ENCODE measurements at places on chromosomes 13 and 19.

DNA sequence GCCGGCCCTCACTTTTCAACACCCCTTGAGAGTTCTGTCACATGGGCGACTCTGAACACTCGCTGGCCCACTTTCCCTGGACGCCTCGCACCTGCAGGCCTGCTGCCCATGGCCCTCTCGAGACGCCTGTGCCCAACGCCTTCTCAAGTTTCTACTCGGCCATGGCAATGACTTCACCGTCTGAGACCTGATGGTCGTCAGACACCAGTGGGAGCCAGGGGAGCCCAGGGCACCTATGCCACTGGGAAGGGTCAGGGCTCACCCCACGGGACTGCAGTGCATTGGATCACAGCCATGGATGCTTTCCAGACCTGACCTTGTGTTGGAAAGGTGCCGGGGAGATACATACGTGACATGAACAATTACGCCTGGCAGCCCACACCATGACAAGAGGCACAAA lies 60.1 kb downstream of the KLF2 start:
- no peak for DNase-seq

DNA sequence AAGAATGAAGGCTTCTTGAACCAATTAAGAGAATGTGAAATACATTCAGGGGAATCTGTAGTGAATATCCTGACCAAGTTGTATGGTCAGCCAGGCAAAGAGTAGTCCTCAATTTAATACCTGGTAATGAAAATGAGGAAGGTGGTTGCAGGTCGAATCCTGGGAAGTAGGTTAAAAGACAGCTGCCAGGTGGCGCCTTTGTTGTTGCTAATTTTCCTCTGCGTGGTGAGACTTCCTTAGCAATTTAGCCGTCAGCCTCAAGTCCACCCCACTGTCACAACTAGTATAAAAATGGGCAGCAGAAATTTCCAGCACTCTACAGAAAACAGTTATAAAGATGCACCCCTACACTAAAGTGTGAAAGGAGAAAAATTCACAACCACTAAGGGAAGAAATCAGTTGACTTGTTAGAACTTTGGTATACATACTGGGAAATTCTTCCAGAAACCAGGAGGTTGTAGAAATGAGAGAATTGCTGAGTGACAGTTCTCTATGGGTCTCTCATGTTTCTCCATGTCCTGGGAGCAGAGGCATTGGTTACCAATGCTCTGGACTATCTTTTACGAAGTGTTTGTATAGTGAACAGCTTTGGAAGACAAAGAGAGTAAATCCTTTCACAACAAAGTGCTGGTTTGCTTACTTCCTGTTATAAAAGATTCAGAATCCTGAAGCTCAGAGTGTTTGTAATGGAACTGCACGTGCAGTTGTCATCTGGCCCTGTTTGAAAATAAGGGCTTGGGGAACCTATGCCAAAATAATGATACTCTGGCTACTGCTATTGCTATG lies 235.9 kb downstream of the NHLRC3 start:
- DNase-seq = no peak

DNA sequence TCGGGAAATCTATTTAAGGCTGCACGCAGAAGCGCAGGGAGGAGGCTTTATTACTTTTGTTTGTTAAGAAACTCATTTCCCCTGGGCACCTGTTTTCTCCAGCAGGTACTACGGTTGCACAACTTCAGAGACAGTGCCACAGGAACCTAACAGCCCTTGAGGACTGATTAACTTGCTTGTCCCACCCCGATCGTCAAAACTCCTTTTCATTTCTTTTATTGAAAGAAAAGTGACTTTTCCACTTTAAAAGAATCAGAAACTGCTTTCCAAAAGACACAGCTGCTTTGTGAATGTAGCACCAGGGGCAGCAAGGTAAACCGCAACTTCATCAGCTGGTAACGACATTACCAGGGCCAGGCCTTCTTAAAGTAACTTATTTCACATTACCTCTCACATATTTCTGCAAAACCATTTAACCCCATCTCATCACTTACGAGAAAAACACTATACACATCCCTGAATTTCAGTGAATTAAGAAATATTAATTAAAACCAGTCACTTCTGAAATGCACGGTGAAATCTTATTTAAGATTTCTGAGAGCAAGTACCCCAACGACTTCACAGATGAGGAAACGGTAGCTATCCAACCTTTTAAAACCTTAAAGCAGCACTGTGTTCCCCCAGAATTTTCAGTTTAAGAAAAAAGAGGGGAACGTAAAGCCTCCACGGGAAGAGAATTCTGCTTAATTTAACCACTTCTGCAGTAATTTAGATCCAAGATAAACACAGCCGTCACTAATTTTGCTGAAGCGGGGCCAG lies 1.4 kb downstream of the ANKRD10 start:
- no peak for DNase-seq

DNA sequence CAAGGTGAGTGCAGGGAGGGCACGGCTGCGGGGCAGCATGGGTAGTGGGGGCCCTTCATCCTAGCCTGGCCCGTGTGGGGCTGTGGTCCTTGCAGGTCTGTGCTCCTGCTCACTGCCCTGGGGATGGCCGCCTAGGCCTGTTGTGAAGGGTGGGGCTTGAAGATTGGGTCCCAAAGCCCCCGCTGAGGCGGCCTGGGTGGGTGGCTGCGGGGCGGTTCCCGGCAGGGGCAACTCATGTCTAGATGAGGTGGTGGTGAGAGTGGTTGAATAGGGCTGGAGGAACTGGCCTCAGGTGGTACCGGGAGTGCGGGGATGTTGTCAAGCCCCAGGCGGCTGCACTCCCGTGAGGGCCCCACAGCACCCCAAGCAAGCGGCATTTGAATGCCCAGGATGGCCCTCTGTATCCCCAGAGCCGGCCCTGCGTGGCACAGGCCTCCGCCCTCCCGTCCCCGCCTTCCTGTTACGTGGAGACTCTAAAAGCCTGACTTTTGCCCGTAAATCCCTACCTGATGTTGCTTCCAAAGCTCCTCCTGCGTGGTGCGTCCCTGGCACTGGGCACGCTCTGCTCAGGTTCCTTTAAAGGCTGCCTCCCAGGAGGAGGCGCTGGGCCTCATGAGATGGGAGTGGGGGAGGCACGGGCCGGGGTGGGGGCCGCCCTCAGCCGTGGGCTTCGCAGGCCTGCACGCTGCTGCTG lies 15.0 kb downstream of the SPPL2B start:
- no peak for DNase-seq

- DNase-seq = no peak
Measured at GRCh38 chr19:13270514-13271105, 120.4 kb downstream of the IER2 start.

DNA sequence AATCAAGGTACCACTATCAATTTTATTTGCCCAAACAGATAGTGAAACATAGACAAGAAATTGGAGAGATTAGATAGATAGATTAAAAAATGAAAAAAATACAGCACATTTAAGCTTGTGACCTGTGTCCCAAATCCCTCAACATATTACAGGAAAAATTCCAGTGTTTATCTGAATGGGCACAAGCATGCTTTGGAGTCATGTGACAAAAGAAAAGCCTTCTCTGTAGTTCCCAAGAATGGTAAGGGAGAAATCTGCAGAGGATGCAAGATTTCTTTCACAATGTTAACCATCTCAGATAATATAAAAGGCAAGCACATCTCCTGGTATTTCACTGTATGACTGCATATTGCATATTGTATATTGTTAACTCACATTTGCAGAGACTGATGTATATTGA lies 168.0 kb downstream of the PCDH9 start:
- no peak for DNase-seq

GRCh38 chr13:28753946-28754345 lies 35.2 kb upstream of the SLC46A3 start:
- no peak for DNase-seq

- no peak for DNase-seq
Measured at GRCh38 chr13:47175172-47175866, 278.5 kb upstream of the HTR2A start.

- DNase-seq = no peak
Measured at GRCh38 chr13:113933901-113934300, 40.0 kb downstream of the C13orf46 start.

GRCh38 chr19:49589502-49589905 lies 1.5 kb upstream of the PRR12 start:
- DNase-seq = no peak

DNA sequence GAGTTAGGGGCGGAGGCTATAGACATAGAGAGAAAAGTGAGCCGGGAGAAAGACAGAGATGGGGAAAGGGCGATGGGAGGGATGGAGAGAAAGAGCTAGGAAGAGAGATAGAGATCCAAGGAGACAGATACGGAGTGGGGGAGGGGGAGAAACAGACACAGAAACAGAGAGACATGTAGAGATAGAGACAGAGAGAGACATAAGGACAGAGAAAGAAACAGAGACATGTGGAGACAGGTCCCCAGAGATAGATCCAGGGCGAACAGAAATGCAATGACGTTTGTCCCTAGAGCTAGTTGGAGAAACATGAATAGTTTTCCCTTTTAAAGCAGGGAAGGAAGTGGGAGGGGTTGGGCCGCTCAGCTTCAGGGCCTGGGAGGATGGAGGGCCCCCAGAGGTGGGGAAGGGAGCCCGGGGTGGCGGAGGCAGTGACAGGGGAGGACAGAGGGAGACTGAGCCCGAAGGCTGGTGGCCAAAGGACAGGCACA lies 4.6 kb downstream of the PPP1R14A start:
- DNase-seq = peak; percentile 56

- peak; percentile 56 for DNase-seq
Measured at GRCh38 chr13:85806553-85807175, 7.4 kb upstream of the SLITRK6 start.

GRCh38 chr13:110627351-110627750 lies 12.0 kb downstream of the NAXD start:
- DNase-seq = no peak

GRCh38 chr19:50705422-50706019 lies 14.1 kb downstream of the SHANK1 start:
- DNase-seq = no peak

DNA sequence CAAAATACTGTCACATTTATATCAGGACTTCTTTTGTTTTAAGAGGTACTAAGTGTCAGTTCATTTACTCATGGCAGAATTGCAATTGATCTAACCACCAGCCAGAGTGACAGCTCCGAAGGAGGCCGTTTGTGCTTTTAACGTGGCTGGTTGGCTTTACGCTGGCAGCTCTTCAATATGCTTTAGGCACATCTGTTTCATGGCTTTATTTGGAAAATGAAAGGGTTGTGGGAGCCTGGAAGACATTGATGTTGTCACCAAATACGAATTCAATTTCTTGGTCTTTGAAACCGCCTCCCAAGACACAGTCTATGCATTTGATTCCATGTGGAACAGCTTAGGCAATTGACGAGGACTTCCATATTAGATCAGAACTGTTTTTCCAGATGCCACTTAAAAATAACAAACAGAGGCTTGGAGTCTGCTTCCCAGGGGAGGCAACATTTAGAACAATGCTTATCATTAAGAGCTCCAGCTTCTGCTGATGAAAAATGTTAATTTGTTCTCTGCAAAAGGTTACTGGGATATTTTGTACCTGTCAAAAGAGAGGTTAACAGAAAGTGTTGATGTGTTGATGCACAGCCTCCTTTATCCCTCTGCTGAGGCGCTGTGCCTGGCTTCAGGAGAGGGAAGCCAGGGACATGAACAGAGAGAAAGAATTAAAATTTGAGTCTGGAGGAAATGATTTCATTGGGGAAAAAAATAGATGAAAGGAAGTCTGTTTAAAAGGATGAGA lies 64.0 kb upstream of the TNFRSF19 start:
- no peak for DNase-seq

- no peak for DNase-seq
Measured at GRCh38 chr13:83914368-83914767, 32.1 kb upstream of the SLITRK1 start.

DNA sequence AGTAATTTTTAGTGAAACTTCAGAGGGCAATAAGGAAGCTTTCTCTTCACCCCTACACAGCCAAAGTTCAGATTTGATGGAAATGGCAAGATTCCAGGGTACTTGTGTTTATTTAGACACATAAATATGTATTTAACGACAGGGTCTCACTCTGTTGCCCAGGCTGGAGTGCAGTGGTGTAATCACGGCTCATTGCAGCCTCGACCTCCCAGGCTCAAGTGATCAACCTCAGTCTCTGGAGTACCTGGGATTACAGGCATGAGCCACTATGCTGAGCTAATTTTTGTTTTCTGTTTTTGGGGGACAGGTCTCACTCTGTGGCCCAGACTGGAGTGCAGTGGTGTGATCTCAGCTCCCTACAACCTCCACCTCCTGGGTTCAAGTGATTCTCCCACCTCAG lies 2.0 kb upstream of the SYCE2 start:
- no peak for DNase-seq

- DNase-seq = no peak
Measured at GRCh38 chr13:76971851-76972829, 19.7 kb upstream of the CLN5 start.

- DNase-seq = no peak
Measured at GRCh38 chr13:37143911-37144310, 38.4 kb upstream of the CSNK1A1L start.

- no peak for DNase-seq
Measured at GRCh38 chr13:24308488-24309020, 826 bp upstream of the C1QTNF9 start.

GRCh38 chr19:34254046-34254697 lies at the start of gene GARRE1:
GARRE1 (plus strand) TSS chr19:34254554; CDS start chr19:34300474, 45,920 bp downstream.
- DNase-seq = peak; percentile 80

GRCh38 chr13:45403081-45403480 lies 15.1 kb downstream of the SLC25A30 start:
- no peak for DNase-seq

DNA sequence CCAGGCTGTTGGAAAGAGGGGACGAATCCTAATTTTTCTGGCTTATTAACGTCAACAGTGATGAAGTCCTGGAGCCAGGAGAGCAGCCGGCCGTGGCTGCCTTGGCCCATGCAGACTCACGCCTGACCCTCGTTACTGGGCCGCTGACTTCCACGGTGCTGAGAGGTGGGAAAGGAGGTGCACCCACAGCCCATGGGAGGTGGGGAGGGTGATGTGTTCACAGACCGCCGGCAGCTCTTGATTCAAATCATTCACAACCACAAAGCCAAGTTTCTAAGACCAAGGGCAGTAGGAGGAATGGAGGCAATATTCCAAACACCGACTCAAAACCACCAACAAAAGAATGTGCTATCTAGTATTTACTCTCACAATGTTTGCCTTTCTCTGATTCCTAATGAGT lies 24.3 kb downstream of the COL4A2 start:
- DNase-seq = no peak

GRCh38 chr19:39237200-39238184 lies 7.3 kb downstream of the IFNL3 start:
- DNase-seq = no peak

GRCh38 chr19:45899919-45900589 lies 2.4 kb downstream of the MYPOP start:
- no peak for DNase-seq

GRCh38 chr19:52943134-52943883 lies 19.4 kb downstream of the ZNF816 start:
- no peak for DNase-seq

DNA sequence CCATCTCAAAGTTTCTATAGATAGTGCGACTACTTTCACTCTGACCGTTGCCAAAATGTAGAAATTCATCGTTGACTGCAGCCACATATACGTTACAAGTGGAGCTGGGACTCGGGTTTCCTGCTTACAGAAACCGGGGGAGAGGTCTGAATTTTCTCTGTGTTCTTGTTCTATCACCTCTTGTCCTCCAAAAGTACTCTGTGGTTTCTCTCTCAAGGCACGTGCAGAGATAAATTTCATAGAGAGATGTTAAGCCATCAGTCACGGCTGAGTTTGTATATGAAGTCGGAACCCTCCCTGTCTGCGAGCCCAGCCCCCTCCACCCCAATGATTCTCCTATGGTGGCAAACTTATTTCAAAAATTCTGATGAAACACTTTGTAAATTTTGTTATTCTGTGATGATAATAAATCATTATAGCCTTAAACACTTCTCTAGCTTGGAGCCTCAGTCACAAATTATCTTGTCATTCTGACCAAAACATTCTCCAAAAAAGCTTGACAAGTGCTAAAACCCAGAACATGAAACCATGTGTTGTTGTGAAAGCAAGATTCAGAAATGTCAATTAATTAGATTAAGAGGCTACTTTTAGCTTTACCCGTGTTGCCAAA lies 87.5 kb downstream of the TSHZ3 start:
- no peak for DNase-seq
